ENCODE measurements at places on chromosomes 1 and 21. TPM values are rescaled to one million over a fixed set of nuclear protein-coding genes. Genes with fewer than 3 reads are reported as not detected.

Gene LIN28A
- total RNA-seq: not detected

Gene RIMS3
- total RNA-seq: 0.59 TPM

Gene EPHA2
- total RNA-seq: 42.0 TPM

Gene HRNR
- not detected for total RNA-seq

Gene OR2T33
- not detected for total RNA-seq

Gene MOV10
- total RNA-seq: 36.7 TPM

Gene TPTE
- total RNA-seq: not detected

Gene MSH4
- total RNA-seq: 0.39 TPM

Gene CFAP107
- not detected for total RNA-seq

Gene CD5L
- 0.39 TPM for total RNA-seq

Gene GNG4
- total RNA-seq: 1.6 TPM

Gene FBXO44
- 9.3 TPM for total RNA-seq

Gene C1orf74
- 5.9 TPM for total RNA-seq

Gene GPR25
- total RNA-seq: not detected

Gene HSPB7
- 3.0 TPM for total RNA-seq

Gene PCP4
- total RNA-seq: not detected

Gene ZYG11A
- total RNA-seq: 0.30 TPM

Gene MASP2
- total RNA-seq: not detected

Gene SRM
- total RNA-seq: 13.0 TPM

Gene GBP1
- 42.4 TPM for total RNA-seq

Gene MYBPH
- total RNA-seq: 2.1 TPM

Gene TFF2
- not detected for total RNA-seq

Gene RORC
- total RNA-seq: 4.0 TPM

Gene FAM177B
- 0.20 TPM for total RNA-seq

Gene RHOC
- 108 TPM for total RNA-seq

Gene SLC45A1
- 0.49 TPM for total RNA-seq

Gene TAF12
- 26.2 TPM for total RNA-seq

Gene SGIP1
- 1.9 TPM for total RNA-seq

Gene KRTAP10-2
- 0.30 TPM for total RNA-seq

Gene IL19
- total RNA-seq: not detected

Gene CA6
- 4.8 TPM for total RNA-seq

Gene GRHL3
- 35.8 TPM for total RNA-seq

Gene NDUFS5
- 299 TPM for total RNA-seq

Gene CPT2
- total RNA-seq: 10.6 TPM

Gene MAEL
- 0.20 TPM for total RNA-seq

Gene FMO4
- 4.5 TPM for total RNA-seq

Gene SEMA6C
- total RNA-seq: 10.7 TPM

Measured in skin of body (tissue), 3 donors.